Left kidney (tissue), 8 donors: ENCODE measurements at places on chromosomes 4 and X.

DNA sequence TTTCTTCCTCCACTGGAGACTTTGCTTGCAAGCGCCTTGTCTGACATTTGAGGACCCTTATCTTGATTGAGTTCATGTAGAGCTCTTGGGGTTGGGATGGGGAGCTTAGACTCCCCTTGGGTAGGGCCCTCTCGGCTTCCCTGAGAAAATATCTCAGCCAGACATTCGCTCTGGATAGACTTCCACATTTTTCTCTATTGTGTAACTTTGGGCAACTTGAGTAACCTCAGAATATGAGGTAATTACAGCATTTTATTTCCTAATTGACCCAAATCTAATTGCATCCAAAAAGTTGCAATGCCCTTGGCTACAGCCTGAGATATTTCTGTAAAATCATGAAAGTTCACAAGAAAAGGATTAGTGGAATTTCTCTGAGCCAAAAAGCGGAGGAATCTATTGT is 102.8 kb upstream of the MXRA5 start:
- no peak for DNase-seq

DNA sequence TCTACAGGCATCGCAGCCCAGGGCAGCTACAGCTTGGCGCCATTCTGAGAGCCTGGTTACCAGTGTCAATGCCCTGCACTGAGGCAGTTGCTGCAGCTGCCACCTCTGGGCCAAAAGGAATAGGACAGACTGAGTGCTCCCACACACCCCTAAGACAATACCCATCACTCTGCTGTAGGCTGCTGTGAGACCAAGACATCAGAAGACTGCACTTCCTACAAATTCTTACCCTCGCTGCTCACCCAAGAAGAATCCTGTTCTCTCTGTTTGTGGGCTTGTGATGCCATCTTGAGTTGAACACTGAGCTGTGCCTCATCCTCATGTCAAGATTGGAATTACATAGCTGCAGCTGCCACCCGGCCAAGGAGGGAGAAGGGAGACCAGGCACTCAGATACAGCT is 1847.0 kb upstream of the PCDH10 start:
- DNase-seq = no peak

GRCh38 chr4:138202686-138203085 is 39.5 kb downstream of the SLC7A11 start:
- no peak for DNase-seq

GRCh38 chr4:168569066-168569930 is 72.4 kb downstream of the PALLD start:
- no peak for DNase-seq

GRCh38 chr4:60223208-60223923 is 976.8 kb upstream of the ADGRL3 start:
- no peak for DNase-seq
